NCI-H1930 (cell line): ENCODE measurements at places on chromosomes 2 and 18.

GRCh38 chr2:241228081-241228859 is 39.8 kb downstream of the ANO7 start:
- DNase-seq, result no peak

GRCh38 chr2:138432971-138433370 is 68.6 kb upstream of the SPOPL start:
- no peak for DNase-seq

DNA sequence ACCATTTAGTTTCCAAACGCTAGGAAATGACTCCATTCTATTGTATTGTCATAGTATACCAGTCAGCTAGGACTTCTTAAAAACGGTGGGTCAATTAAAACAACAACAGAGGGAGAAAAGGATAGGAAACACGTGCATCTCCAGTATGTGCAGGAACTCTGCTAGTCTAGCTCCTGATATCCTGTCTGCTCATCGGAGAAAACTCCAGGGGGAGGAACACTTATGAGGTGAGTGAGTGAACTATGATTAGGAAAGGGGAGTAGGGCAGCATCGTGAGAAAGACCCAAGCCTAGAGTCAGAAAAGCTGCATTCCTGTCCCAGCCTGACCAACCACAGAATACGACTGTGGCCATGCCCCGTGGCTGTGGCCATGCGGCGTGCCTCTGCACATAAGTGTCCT is 34.2 kb downstream of the DTNB start:
- no peak for DNase-seq

GRCh38 chr2:203809991-203810510 is 57.5 kb upstream of the CTLA4 start:
- DNase-seq, result no peak

DNA sequence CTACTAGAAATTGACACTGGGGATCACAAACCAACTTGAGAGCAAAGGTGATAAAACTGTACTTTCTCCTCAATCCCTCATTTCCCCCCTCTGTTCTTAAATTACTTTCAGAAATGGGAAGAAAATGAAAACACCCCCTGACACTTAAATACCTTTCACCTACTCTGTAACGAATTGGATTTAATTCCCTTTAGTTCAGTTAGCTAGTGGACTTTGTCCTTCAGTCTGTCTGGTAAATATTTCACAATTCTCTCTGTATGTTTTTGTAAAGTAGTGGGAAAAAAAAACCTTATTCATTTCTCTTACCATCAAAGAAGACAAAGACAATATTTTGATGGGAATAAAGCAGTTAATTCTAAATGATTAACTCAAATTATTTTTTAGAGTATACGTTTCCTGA is 85.7 kb downstream of the CDH2 start:
- DNase-seq, result no peak

DNA sequence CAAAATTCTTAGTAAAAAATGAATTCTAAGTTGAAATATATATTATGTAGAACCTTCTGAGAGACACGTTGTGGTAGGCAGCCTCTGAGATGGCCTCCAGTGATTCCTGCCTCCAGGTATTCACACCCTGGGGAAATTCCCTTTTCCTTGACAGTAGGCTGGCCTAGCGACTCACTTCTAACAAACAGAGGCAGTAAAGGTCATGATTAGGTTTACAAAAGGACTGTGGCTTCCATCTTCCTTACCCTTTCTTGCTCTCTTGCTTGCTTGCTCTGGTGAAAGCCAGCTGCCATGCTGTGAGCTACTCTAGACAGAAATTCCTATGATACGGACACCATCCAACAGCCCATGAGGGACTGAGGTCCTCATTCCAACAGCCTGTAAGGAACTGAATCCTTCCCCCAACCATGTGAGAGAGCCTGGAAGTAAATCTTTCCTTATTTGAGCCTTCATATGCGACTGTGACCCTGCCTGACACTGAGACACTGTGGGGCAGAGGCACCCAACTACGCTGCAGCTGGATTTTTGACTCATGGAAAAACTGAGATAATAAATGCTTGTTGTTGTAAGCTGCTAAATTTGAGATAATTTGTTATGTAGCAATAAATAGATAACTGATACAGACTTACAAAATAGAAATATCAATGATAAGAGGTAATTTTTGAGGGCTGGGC is 32.7 kb upstream of the SERTAD2 start:
- no peak for DNase-seq

DNA sequence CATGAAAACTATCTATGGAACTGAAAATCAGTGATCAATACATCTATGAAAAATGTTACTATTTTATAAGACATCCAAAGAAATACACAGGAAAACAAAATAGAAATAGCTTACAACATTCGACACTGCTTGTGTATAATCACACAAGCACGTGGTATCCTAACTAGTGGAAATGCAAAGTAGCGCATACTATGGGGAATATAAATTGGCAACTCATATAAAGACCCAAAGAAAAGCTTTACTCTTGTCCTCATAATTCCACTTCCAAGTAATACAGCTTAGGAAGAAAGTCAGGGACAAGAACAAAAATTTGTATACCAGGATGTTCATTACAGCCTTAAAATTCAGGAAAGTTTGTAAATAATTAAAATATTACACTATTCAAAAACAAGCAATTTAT is 384.6 kb downstream of the NRXN1 start:
- no peak for DNase-seq

GRCh38 chr2:2708575-2709430 is 377.7 kb upstream of the MYT1L start:
- no peak for DNase-seq

DNA sequence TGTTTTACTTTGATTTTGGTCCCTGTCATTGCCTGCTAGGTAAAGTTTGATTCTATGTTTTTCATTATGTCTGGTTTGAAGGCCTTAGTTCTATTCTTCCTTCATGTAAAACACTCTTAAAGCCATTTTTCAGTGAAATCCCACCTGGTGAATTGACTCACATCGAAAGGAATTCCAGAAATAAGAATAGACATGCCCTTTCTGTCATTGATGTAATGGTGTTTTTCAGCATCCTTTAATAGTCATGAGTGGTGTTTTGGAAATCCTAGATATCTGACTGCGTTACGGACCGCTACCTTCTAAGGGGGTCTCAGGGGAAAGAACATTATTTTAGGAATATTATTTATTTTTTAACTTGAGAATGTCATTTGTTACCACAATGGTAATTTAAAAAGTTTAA is 104.5 kb upstream of the ZEB2 start:
- no peak for DNase-seq

GRCh38 chr2:37635504-37636380 is 35.7 kb downstream of the CDC42EP3 start:
- no peak for DNase-seq

DNA sequence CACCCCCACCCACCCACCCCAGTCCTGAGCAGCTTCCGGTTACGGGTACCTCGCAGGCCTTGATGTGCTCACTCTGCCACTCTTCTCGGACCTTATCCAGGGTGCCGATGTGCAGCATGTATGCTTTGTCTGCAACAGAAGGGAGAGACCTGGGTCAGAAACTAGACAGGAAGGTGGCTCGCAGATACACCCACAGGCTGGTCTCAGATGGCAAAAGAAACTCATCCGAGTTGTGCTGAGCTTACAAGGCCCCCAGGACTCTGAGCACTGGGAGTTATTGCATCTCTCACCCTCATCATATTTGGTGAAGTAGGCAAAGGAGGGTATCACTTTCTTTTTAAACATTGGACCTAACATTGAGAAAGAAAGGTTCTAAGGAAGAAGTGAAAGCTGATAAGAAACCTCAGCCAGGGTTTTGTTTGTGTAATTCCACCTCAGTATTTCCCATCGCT is 30.6 kb upstream of the EPG5 start:
- DNase-seq, result no peak

DNA sequence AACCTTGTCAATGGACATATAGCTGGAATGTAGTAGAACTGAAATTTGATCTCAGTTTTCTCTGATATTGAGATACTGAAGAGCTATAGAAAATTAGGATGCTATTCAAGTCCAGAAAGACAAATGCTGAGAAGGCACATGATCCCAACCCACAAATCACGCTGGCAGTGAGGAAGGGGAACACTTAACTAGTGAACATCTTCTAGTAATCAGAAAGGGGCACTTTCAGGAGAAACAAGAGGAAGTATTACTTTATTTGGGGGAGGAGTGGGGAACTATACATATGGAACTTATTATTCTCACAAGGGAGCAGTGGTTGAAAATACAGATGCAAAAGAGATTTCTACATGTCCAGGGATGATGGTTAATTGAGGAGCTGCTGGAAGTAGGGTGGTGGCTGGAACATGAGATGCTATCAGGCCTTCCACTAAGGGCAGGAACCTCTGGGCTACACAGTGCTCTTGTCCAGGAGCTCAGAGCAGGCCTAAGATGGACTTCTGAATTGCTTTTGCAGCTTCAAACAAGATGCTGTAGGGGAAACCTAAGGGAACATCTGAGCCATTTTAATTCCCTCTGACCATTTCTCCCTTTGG is 79.3 kb downstream of the TGFA start:
- DNase-seq, result no peak

GRCh38 chr2:20447437-20448245 is 767 bp downstream of the RHOB start:
- DNase-seq, result no peak

DNA sequence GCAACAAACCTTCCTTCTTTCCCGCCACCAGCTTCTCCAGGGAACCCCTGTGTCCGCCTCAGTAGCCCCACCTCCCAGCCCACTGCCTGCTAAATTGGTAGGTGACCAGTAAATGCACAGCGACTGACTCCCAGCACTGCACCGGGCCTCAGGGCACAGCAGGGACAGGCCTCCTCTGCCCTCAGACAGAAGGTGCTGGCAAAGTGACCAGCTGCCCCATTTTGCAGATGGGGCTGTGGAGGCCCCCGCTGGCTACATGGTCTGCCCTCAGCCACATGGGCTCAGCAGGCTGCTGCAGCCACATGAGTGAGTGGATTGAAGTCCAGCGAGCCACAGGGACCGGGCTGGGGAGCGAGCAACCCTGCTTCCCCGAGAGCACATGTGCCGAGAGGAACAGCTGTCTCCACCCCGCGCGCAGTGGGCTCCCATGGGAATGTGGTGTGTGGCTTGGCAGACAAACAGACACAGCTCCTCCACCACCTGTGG is 7.8 kb upstream of the NPPC start:
- DNase-seq, result no peak

GRCh38 chr2:221999717-222000116 is 299.1 kb downstream of the PAX3 start:
- no peak for DNase-seq

- no peak for DNase-seq
These were observed 13.7 kb downstream of the SALL3 start for GRCh38 chr18:78993014-78993926.

GRCh38 chr2:30775833-30776232 is 31.4 kb downstream of the CAPN13 start:
- no peak for DNase-seq

GRCh38 chr2:234137400-234138014 is 87.0 kb downstream of the SPP2 start:
- no peak for DNase-seq

- no peak for DNase-seq
These were observed 123.9 kb downstream of the ZFP36L2 start for GRCh38 chr2:43102366-43103092.

- no peak for DNase-seq
These were observed 47.8 kb upstream of the MAP4K3 start for GRCh38 chr2:39484620-39485495.

DNA sequence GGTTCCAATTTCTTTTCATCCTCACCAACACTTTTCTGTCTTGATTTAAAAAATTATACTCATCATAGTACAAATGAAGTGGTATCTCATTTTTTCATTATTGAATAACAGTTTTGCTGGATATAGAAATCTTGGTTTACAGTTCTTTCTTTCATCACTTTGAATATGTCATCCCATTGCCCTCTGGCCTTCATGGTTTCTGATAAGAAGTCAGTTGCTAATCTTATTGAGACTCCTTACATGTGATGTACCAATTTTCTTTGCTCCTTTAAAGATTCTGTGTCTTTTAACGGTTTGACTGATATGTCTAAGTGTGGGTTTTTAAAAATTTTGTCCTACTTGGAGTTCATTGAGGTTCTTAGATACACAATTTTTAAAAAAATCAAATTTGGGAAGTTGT is 35.0 kb downstream of the SLC3A1 start:
- no peak for DNase-seq

GRCh38 chr2:158115202-158115767 is 13.6 kb downstream of the UPP2 start:
- no peak for DNase-seq

- no peak for DNase-seq
These were observed 762.4 kb downstream of the LRRTM4 start for GRCh38 chr2:76759634-76760366.

- DNase-seq, result no peak
These were observed 57.3 kb downstream of the KLF7 start for GRCh38 chr2:207108440-207108839.

DNA sequence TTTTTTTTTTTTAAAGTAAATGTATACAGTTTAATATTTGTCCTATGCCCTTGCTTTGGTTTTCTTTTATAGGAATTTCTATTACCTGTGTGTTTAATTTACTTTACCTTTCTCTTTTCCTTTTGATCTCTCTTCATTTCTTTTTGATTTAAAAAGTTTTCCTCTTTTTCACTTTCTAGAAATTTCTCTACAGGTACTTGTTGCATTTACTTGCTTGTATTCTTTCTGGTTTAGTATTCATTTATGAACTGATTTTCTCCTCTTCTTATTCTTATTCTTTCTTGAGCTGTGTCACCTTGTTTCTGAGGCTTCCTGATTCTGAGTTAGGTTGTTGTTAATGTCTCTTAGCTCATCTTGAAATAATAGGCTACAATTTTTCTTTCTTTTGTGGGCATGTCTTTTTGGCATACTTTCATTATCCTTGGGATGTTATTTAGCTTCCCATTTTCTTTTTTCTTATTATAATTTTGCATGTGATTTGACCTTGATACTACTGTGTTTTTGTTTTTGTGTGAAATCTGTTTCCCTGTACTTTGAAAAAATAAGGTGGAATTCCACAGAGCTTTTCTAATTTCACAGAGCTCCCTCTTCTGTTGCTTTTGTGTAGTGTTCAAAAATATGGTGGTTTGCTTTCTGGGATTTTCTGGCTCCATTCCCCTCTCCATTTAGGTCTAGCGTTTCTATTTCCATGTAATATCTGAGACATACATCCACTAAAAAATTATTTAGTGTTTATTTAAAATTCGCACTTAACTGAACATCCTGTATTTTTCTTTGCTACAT is 25.5 kb upstream of the ALMS1 start:
- DNase-seq, result no peak

- DNase-seq, result no peak
These were observed 39.3 kb upstream of the GTF2A1L start for GRCh38 chr2:48578313-48578712.

- DNase-seq, result no peak
These were observed 288.8 kb upstream of the SIX3 start for GRCh38 chr2:44652701-44653100.

GRCh38 chr18:37671119-37671518 is 105.5 kb upstream of the CELF4 start:
- no peak for DNase-seq

GRCh38 chr18:2050702-2051201 is 520.6 kb downstream of the METTL4 start:
- DNase-seq, result no peak

- DNase-seq, result no peak
These were observed 94.0 kb upstream of the ACVR1C start for GRCh38 chr2:157722580-157723234.
